A549 (cell line): ENCODE measurements at places on chromosomes 3 and 15.

GRCh38 chr15:90379263-90379662, 8.8 kb upstream of the IQGAP1 start:
- no peak for DNase-seq

GRCh38 chr15:74443100-74443909, 9.5 kb upstream of the SEMA7A start:
- DNase-seq = no peak

- DNase-seq = no peak
These were observed 26.4 kb upstream of the HGD start for GRCh38 chr3:120708408-120708807.

DNA sequence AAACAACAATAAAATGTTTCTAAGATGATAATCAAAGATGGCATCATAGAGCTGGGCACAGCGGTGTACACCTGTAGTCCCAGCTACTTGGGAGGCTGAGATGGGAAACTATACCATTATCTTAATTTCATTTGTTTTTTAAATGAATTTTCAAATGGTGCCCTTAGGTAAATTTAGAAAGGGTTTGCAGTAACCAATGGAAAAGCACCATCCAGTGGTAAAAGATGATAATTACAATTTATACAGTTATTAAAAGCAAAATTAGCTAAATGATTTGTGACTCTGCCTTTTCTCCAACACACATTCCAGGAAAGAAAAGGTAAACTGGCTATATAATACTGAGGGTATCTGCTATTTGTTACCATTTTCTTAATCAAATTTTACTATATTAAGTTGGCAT, 14.4 kb upstream of the ANKRD28 start:
- no peak for DNase-seq

- no peak for DNase-seq
These were observed 23.8 kb upstream of the NMB start for GRCh38 chr15:84681831-84682230.

DNA sequence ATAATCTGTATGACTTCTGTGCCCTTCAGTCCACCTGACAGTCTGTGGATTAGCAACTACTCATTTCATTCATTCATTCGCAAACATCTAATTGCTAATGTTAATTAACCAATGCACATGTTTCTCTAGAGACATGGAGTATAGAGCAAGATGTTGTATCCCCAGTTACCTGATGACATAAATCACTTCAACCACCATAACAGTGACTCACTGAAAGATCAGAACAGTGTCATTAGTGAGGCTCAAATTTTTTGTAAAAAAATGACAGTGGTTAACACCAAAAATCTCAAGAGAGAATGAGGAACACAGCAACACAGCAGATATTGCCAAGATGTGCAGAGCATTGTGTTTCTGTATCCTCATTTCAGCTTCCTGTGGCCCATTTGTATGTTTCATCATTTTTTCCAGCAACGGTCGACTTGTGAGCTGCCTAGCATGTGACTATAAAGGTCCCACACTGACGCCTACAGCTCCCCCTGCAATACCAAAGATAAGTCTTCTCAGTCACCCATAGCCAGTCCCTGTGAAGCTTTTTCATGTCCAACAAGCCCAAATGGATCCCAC, 3.7 kb upstream of the PLD1 start:
- DNase-seq = no peak

DNA sequence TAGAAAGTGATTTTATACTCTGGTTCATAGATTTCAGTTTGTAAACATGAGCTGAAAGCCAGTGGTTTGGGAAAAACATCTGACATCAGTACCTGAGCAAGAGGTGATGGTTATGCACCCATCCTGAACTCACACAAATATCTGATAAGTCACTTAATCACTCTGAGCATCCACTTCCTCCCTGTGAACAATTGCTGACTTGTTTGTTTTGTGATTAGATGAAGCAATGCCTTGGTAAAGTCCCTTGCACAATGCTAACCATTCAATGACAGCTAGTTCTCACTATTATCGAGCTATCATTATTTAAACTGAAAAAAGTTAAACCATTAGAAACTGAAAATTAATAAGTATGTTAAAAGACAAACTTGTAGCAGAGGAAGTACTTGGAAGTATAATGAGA, 303.0 kb downstream of the PLOD2 start:
- no peak for DNase-seq

GRCh38 chr3:124992041-124992440, 57.5 kb upstream of the MUC13 start:
- DNase-seq = no peak

DNA sequence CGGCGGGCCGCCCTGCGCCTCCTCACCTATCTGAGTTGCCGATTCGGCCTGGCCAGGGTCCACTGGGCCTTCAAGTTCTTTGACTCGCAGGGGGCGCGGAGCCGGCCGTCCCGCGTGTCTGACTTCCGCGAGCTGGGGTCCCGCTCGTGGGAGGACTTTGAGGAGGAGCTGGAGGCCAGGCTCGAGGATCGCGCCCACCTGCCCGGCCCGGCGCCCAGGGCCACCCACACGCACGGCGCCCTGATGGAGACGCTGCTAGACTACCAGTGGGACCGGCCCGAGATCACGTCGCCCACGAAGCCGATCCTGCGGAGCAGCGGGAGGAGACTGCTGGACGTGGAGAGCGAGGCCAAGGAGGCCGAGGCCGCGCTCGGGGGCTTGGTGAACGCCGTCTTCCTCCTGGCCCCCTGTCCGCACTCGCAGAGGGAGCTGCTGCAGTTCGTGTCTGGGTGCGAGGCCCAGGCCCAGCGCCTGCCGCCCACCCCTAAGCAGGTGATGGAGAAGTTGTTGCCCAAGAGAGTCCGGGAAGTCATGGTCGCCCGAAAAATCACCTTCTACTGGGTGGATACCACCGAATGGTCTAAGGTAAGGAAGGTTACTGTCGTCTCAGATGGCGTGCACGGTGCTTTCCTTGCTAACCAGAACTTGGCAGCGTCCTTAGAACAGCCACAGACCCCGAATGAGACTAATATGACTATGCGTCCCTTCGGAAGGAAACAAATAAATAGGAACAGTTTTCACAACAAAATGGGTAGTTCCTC, 567 bp downstream of the TICRR start:
- DNase-seq = no peak

GRCh38 chr15:39167164-39168058, 413.5 kb upstream of the THBS1 start:
- no peak for DNase-seq

DNA sequence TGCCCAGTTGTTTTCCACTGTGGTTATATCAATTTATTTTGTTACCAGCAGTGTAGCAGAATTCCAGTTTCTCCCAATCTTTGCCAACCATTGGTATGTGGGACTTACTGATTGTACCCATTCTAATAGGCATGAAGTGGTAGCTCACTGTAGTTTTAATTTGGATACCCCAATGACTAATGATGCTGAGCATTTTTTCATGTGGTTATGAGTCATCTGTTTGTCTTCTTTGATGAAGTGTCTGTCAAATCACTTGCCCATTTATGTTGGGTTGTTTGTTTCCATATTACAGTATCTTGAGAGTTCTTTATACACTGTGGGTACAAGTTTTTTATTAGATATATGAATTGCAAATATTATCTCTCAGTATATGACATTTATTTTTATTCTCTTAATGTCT, 644.3 kb downstream of the NR2F2 start:
- no peak for DNase-seq

DNA sequence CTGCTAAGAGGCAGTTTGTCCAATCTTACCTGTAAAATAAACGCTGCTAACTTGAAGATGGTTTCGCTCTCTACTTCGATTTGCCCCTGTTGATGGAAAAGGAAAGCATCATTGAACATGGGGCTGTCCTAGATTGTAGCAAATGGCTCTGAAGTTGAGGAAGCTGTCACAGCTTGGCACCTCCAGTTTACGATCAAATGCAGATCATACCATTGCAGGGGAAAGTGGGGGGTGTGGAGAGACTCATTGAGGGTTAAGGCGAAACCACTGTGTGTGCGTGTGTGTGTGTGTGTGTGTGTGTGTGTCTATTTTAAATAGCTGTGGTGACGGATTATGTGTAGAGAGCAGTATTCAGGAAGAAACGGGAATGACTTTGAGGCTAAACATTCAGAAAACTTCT, 127.6 kb upstream of the LMOD3 start:
- DNase-seq = no peak

- no peak for DNase-seq
These were observed 16.1 kb upstream of the IL1RAP start for GRCh38 chr3:190497811-190498210.

DNA sequence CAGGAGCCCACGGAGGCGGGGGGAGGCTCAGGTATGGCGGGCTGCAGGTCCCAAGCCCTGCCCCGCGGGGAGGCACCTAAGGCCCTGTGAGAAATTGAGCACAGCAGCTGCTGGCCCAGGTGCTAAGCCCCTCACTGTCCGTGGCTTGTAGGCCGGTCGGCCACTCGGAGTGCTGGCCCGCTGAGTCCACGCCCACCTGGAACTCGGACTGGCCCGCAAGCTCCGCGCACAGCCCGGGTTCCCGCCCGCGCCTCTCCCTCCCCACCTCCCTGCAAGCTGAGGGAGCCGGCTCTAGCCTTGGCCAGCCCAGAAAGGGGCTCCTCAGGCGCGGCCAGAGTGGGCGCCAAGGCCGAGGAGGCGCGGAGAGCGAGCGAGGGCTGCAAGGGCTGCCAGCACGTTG, 12.2 kb upstream of the KCNMB3 start:
- DNase-seq = no peak

DNA sequence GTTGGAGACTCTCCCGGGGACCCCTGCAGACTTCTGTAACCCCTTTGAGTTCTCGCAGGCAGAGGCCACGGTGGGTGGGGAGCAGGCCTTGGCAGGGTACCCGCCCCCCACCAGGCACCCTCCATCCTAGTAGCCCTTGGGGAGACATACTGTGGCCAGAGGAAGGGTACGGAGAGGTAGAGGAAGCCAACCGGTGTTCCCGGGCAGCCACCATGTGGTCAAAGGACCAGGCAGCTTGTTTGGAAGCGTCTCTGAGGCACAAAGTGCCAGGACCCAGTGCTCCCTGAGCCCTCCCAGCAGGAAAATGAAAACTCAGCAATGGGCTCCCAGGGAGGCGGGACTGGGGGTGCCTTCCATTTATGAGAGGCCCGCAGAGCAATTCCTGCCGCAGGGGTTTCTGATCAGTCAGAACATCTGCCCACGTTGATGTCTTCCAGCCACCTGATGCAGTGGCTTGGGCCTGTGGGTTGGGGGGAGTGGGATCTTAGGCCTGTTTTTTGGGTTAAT, 53.0 kb upstream of the CGNL1 start:
- DNase-seq = no peak

- no peak for DNase-seq
These were observed 105.8 kb downstream of the FNDC3B start for GRCh38 chr3:172145031-172145686.

- DNase-seq = no peak
These were observed 31.8 kb downstream of the GPR176 start for GRCh38 chr15:39888243-39888642.

GRCh38 chr3:13837751-13838150, 42.1 kb downstream of the WNT7A start:
- no peak for DNase-seq

DNA sequence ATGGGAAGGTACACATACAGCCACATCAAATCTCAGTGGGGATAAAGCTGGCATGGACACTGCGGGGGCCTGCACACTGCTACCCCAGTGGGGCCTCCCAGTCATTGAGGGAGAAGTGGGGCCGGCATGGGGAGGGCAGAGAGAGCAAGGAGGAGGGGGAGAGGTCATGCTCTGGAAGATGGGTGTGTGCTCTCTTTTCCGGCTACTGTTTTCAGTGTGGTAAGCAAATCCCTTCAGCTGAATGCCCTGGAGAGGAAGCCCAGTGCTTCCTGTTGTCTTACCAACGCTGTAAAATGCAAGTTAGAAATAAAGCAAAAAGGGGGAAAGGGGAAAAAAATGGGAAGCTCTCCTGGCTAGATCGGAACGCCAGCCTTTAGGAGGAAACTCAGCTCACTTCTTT, 30.8 kb downstream of the NRROS start:
- DNase-seq = no peak

DNA sequence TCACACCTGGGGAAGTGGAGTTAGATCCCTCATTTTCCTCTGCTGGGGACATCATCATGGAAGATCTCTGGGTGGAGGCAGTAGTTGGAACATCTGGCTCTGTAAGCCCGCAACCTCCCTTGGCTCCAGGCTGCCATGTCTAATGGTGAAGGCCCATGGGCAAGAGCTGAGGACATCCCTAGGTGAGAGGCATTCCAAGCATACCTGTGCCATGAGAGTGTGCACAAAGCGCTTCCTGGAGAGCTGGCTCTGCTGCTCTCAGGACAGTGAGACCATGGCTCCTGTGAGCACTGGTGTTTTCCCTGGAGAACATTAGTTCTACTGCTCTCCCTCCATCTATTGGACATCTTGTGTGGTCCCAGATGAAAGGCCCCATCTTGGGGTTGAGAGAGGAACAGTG, 7.7 kb downstream of the MAPKAPK3 start:
- DNase-seq = no peak

DNA sequence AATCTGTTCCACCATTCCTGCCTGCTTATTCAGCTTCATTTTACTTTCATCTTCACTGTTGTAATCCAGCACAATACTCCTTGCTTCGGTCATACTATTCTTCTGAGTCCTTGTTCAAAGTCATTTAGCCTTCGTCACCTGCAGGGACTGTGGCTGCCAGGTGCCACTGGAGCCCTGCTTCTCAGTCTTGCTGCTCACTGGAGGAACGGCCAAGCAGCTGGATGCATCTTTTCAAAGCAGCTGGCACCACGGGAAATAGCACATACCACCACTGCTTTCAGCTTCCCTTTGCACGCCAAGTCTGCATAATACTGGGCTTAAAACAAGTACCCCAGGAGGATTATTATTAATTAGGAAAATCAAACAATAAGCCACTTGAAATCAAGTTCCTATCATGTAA, 287.6 kb downstream of the BCHE start:
- DNase-seq = no peak

DNA sequence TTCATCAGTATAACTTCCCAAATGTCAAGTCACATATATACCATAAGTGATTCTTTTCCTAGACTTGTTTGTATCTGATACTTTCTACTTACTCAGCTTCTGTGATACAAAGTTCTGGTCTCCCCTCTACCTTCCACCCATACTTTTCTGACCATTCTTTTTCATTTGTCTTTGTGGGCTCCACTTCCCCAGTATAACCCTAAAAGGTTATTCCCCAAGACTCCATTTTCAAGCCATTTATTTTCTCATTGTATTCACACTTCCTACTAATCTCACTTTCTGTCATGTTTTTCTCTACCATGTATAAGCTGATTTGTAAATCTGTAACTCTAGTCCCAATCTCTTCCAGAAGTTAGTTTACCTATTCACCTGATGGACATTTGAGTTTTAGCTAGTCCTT, 34.0 kb downstream of the IQCB1 start:
- no peak for DNase-seq

- no peak for DNase-seq
These were observed 177.8 kb upstream of the GOLGA6L4 start for GRCh38 chr15:84057714-84058331.
